Esophagus squamous epithelium (tissue), 5 donors: ENCODE measurements at places on chromosomes 7 and 10.

GRCh38 chr10:63681993-63682697, 160.9 kb downstream of the REEP3 start:
- no peak for DNase-seq

GRCh38 chr7:84812021-84812420, 374.8 kb downstream of the SEMA3D start:
- DNase-seq = no peak

DNA sequence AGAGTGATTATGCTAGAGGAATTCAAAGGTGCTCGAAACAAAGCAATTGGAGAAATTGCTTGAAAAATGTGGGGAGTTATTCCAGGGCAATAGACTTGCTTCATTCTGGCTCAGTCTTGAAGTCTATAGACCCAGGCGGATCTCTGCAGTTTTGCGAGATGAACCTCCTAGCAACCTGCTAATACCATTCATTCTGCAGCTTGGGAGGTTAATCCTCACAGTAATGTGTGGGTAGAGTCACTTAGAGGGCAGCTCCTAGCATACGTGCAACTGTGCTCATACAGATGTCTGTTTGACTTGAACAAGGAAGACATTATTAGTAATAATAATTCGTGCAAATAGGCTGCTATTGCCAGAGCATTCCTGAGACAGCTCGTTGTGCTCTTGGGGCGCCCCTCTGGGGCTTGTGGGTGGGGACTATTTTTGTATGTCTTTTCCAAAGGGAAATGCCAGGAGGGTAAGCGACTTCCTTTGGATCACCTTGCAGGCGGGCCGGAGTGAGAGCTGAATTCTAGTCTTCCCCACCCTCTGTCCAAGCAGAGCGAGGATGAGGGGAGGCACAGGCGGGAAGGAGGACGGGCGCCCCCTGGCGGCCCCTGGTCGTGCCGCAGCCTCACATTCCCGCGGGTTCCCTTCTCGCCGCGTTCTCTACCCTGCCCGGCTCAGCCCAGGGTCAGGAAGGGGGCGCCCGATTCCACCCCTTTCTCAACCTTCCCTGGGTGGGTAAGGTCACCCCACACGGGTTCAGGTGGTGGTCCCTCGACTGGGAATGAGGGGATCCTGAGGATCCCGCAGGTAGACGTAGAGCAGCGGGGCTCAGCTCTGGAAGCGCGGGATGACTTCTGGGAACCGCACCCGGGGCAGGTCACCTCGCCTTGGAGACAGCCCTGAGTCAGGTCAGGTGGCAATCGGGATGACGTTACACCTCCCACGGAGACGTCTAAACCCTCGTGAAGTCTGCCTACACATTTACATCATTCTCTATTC, 241.5 kb downstream of the PHTF2 start:
- no peak for DNase-seq

DNA sequence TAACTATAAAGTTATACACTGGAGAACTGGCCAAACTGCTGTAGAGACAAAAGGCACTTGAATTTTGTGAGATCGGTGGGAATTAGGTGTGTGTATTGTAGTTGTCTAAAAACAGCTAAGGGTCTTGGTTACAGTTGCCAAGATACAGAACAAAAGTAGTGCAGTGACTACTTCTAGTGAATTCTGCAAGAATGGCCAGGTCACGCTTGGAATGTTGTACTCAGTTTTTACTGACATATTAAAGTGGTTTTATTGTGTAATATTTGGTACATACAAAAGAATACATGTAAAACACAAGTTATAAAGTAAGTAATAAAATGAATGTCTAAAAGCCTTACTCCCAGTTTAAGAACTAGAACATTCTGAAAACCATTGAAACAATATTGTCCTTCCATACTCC, 42.4 kb downstream of the PRPF18 start:
- DNase-seq = no peak

- DNase-seq = no peak
Measured at GRCh38 chr10:50992356-50992901, 81.9 kb upstream of the PRKG1 start.

DNA sequence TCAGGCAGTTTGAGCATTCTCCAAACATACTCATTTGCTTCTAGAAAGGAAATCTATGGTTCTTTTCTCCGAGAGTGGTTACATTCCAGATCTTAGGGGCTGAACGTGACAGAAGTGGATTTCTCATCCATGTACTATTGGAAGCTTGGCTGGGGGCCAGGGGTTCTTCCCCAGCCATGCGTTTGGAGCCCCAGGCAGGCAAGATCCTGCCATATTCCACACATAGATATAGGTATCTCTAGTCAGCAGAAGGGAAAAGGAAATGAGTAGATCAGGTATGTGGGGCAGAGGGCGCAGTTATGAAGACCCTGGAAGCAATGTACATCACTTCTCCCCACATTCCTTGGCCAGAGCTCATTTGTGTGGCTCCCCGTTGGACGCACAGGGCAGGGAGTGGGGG, 299.8 kb downstream of the CCDC3 start:
- no peak for DNase-seq
